HS-5 (cell line): ENCODE measurements at places on chromosomes 12 and 14.

- DNase-seq, result no peak
Measured at GRCh38 chr12:7146906-7147305, 16.7 kb downstream of the CLSTN3 start.

DNA sequence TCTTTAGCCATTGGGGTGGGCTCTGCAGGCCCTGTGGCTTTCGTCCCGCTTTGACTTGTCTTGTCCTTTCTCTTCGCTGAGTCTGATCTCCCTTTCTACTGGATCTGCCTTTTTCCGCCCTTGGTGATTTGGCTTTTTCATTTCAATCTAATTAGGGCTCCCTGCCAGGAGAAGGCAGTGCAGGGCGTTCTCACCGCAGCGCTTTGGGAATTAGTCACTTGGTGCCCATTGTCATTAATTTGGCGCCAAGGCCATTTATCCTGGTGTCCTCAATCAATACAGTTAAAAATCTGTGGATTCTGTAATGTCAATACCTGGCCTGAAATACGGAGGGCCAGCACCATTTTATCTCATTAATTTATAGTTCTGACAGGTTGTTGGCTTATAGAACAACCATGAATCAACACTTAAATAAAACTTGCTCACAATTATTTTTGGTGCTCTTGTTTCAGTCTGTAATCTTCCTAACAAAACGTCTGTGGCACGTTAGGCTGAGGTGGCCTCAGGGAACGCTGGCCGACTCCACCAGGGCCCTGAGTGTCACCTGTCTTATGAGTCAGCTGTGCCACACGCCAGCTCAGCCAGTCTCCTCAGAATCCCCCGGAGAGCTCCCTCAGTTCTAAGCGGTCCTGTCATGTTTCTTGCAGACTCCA is 115.7 kb downstream of the BEGAIN start:
- no peak for DNase-seq

GRCh38 chr12:42761601-42762350 is 172.2 kb upstream of the PRICKLE1 start:
- DNase-seq, result no peak

DNA sequence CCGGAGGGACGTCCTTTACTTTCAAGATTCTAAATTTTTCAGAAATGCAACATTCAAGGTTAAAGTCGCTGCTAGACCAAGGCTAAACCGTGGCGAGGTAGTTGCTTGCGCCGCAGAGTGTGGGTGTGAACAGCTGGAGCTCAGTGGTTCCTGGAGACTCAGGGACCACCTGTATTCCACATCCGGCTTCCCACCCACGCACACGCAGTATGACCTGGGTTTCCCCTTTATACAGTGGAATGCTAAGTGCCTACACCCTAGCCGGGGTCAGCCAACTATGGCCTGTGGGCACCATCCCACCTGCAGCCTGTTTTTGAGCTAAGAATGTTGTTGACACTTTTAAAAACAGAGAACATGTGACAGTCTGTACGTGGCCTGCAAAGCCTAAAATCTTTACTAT is 42.9 kb upstream of the TESC start:
- no peak for DNase-seq

DNA sequence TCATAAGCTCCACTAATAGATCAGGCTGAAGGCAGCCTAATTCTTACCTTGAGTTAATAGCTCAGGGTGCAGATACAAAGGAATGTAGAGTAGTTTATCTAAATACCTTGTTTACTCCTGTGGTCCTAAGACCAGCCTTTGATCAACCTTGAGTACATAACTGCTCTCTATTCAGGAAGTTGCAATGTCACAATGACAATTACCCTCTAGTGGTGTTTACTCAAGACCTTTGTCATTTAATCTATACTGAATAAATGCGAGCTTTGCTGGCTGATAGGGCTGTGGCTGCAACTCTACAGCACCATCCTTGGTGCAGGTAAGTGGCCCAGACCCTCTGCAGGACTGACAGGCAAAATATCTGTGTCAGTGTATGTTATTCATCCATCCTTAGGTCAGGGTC is 282.7 kb downstream of the ATXN7L3B start:
- no peak for DNase-seq

GRCh38 chr14:104843442-104844305 is 21.4 kb upstream of the CEP170B start:
- DNase-seq, result no peak

DNA sequence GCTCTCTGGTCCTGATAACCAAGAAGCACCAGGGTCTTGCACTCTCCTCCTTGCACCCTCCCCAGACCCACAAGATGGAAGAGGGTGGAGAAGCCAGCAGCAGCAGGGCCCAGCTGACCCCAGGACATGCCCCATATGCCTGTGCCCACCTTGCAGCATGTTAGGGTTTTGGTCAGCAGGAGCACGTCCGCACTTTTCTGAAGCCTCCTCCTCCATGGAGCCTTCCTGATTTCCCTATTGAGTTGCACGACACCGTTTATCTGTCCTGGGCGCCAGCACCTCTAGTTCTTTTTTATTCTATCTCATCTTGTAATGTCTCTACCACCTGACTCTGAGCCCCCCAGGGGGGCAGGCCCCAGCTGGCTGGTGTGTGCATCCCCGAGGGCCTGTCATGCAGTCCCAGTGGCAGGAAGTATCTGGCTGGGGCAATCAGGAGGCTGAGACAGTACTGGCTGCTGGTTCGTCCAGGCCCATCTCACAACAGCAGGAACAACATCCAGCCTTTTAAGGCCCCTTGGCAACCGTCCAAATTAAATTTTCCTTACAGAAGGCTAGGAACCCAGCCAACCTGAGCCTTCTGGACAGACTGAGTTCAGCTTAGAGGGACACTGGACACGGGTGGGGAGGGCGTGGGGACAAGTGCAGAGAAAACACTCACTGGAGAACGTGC is 39.6 kb downstream of the CCDC85C start:
- no peak for DNase-seq

DNA sequence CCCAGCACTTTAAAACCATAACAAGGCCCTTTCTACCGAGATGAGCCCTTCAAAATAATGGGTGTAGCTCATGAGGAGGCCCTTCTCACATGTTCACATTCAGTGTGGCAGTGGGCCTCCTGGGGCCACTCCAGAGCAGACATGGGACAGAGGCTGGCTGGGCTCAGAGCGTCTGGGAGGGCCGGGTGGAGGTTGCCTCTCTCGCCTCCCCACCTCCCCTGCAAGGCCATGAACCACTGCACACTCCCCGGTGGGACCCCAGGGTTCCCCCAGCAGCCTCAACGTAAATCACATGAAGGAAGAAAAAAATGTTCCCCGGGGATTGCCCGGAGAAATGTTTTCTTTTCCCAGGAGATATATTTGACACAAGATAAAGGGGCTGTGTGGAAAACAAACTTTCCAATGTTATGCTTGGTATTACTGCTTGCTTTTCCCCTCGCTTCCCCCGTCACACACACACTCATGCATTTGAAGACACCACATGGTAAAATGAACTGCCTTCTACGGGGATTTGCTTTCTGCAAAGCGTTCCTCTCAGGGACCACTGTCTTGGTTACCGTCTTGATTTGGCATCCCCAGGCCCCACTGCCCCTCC is 190.7 kb upstream of the CCND2 start:
- DNase-seq, result no peak

- DNase-seq, result peak; percentile 4
Measured at GRCh38 chr14:79483477-79484388, 727.6 kb downstream of the DIO2 start.

DNA sequence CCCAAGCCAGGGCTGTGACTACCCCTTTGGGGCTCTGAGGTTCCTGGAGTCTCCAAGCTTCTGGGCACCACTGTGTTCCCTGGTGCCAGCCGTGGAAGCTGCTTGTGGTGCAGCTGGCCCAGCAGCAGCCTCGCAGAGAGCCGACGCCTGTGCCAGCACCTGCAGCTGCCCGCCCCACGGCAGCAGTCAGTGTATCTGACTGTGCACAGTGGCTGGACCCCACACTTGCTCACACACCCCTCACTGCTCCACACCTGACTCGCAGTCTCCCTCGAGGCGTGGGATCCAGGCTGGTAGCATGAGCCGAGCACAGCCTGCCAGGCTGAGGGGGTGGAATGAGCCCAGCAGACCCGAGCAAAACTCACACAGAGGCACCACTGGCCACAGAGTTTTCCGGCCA is 325.2 kb downstream of the PCNX1 start:
- DNase-seq, result no peak

GRCh38 chr12:54240971-54241588 is 38.8 kb downstream of the CBX5 start:
- no peak for DNase-seq

GRCh38 chr14:22892488-22892887 is 9.5 kb downstream of the REM2 start:
- DNase-seq, result no peak

GRCh38 chr12:40586823-40587222 is 105.4 kb upstream of the CNTN1 start:
- no peak for DNase-seq

GRCh38 chr12:54680374-54680773 is 32.2 kb upstream of the DCD start:
- no peak for DNase-seq

DNA sequence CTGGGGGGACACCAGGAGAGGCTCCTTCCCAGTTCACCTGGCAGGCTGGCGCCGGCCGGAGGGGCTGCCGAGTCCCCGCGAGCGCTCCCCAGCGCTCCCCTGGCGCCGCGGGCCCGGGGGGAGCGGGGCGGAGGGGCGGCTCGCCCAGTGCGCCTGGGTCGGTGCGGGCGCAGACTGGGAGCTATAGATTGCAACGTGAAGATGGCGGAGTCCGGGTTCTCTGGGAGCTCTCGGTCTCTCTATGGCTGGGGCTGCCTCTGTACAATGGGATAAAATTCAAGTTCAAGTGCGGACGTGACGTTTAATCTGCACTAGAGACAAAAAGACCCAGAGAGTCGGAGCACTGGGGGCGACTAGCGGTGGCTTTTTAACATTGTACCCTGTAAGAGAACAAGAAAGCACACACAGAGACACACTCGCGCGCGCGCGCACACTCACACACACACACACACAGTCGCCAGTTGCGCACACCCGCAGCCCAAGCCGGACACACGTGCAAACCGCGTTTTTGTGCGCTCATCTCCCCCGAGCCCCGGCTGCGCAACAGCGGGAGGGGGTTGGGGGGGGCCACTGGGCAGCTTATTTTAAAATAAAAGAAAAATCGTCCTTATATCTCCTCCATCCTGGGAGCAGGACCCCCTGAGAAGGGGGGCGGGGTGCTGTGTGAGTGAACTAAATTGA is at the start of gene BCL11B:
TSS of gene BCL11B (minus strand) at position 247 of the 681 bp plus-strand sequence. CDS start 979 bp downstream, outside the sequence.
- DNase-seq, result peak; percentile 56

DNA sequence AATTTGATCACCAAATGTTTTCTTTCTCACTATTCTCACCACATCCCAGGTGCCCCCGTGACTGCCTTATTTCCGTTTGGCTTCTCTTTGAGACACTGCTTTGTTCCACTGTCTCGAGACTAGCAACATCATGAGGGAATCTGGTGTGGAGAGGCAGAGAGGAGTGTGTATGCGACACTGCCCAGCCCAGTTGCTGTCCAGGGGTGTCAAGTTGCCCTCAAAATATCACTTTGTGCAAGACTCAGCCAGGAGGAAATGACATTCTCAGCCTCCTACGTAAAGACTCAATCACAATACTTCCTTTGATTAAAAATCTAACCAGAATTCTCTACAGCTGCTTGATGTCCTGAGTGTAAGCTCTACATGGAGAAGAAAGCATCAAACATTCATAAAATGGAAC is 48.2 kb upstream of the EEA1 start:
- no peak for DNase-seq

GRCh38 chr14:23442721-23443356 is 7.4 kb upstream of the MYH7 start:
- DNase-seq, result no peak

DNA sequence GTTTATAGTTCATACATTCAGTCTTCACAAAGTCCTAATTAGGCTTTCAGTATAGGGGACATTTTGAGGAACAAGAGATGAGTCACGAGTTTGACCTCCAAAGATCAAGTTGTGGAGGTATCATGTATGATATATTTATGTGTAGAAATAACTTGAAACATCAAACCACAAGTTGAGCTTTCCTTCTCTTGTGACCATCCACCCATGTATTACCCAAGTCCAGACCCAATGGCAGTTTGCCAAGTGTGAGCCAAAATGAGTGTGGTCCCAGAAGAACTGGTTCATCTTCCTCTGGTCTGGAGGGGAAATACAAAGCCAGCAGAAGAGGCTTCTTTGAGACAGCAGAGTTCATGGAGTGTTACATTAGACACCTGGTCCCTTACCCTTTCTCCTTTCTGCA is 104.9 kb downstream of the ATP23 start:
- DNase-seq, result no peak

DNA sequence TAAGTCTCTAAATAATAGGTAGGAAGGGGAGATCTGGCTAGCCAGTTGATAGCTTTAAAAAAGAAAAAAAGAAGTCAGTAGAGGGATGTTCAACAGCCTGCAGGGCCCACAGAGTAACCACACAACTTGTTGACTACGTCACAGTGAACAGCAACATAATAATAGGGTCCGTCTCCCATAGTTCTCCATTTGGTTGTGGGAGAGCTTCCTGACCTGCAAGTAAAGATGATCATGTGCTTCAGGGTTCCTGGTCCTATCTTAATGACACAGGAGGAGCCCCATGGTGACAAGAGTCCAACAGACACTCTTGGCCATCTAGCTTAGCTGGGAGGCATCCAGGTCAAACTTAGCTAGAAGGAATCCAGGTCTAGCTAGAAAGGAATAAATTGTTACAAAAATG is 36.2 kb downstream of the FGD6 start:
- no peak for DNase-seq

DNA sequence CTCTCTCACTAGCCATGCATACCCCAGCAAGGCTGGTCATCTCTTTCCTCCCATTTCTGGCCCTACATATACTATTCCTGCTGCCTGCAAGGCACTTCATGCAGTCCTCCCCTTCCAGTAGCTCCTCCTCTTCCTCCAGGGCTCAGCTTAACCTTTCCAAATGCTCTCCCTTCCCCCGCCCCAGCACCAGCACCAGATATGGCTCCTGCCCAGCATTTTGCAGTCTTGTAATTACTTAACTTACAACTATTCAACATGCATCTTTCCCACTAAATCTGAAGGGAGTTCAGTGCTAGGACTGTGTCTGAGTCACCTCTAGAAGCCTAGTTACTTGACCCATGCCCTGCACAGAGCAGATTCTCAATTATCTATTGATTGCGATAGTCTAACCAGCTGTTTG is 1.8 kb upstream of the FBXO21 start:
- DNase-seq, result no peak

GRCh38 chr12:132160016-132160415 is 15.8 kb downstream of the NOC4L start:
- DNase-seq, result no peak

DNA sequence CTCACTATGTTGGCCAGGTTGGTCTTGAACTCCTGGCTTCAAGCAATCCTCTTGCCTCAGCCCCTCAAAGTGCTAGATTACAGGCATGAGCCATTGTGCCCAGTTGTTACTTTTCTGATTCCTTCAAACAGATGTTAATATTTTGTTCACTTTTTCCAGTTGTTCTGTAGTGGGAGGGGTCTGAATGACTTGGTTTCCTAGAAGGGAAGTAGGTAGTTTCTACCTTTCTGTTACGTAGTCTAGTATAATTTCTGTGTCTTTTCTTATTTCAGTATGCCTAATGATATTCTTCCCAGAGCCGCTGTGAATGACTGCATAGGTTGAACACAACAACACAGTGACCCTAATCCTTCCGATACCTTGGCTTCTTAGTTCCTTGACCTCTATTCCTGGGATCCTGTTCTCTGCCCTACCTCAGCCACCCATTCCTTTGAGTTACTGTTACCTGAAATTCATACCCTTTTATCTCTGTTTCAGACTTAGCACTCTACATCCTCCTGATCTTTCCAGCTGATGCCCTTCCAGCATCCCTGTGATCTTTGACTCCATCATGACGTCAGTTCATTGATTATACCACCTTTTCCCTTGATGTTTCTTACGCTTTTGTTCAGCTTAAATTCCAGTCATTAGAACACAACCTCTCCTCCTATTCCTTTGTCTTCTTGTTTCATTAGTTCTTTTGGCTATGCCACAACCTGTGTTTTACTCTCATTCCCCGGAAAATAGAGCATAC is 33.3 kb downstream of the RCOR1 start:
- DNase-seq, result no peak
